Activated CD8-positive, alpha-beta memory T cell treated with anti-CD3 and anti-CD28 coated beads, Interleukin-2, amount 10 ng/mL, durations not matched to agents 7 days and 5 days (primary cell): ENCODE measurements at places on chromosomes 11 and 22. TPM values are rescaled to one million over a fixed set of nuclear protein-coding genes. Genes with fewer than 3 reads are reported as not detected.

Gene LRRC55
- total RNA-seq, result not detected

Gene VSIG10L2
- not detected for total RNA-seq

Gene GUCY1A2
- total RNA-seq, result not detected

Gene CLP1
- 15.7 TPM for total RNA-seq

Gene OR52H1
- total RNA-seq, result not detected

Gene TMEM191C
- 1.1 TPM for total RNA-seq

Gene CRYBB3
- total RNA-seq, result 0.52 TPM

Gene ARHGAP8
- total RNA-seq, result 1.1 TPM

Gene OR8J1
- not detected for total RNA-seq

Gene RIC3
- total RNA-seq, result 7.4 TPM

Gene F2
- total RNA-seq, result not detected

Gene HORMAD2
- not detected for total RNA-seq
